GOT3 (cell line): ENCODE measurements at places on chromosomes 11 and 22.

DNA sequence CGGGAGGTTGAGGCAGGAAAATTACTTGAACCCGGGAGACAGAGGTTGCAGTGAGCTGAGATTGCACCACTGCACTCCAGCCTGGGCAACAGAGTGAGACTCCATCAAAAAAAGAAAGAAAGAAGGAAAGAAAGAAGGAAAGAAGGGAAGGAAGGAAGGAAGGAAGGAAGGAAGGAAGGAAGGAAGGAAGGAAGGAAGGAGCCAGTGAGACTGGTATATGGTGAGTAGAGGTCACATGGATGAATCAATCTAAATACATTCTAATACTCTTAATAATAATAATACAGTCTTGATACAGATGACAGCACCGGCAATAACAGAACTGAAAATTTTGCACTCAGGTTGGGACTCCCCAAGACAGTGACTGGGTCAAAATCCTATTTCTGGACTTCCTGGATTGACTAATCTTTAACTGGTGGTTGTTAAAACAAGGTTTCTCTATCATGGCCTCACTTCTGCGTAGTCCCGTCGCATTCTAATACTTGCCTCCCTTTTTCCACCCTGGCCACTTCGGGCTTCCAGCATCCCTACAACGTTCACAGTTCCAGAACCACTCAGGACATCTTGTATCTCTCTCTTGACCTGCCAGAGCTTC lies 53.5 kb upstream of the EIF3M start:
- DNase-seq, result no peak

DNA sequence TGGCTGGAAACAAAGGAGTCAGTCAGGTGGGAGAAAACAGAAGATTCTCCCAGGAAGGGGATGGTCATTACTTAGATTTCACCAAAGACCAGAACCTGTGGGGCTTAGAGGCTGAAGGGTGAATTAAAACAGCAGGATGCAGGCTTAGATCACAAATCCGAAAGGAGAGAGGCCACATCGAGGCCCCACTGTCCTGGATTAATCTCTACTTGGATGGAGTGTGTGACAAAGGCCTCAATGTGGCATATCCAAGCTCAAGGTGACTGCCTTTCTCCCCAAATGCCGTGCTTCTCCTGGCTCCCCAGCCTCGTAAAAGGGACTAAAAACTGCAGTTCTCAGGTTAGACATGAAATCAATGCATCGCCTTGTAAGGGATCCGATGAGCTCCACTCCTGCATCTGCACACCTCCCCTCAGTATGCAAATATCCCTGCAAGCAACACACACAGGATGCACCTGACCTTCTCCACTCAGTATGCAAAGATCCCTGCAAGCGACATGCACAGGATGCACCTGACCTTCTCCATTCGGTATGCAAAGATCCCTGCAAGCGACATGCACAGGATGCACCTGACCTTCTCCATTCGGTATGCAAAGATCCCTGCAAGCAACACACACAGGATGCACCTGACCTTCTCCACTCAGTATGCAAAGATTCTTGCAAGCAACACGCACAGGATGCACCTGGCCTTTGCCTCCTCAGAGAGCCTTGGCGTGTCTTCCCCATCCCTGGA lies 447.4 kb downstream of the BRD1 start:
- no peak for DNase-seq

DNA sequence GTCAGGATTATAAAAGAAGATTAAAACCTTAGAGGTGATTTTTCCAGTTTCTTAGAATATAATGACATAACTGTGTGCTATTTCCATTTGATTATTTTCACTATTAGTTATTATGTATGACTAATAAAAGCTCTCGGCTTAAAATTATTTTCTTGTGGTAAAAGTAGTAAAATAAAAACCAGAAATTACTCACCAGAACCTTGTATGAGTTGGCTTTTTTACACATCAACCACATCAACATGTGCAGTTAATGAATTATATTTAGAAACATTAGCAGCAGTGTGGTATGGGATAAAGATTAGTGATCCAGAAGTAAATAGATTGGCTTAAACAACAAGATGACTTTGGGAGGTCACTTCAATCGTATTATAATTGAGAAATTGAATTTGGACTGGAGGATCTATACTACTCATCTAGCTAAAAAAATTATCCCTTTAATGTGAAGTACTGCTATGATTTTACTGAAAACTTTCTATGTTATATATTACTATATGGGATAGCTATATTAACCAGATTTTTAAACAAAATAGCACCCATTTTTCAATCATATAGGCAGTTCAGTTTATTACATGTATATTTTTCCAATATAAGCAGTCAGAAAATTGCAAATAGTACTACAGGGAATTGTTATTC lies 2.8 kb upstream of the BCO2 start:
- DNase-seq, result no peak

DNA sequence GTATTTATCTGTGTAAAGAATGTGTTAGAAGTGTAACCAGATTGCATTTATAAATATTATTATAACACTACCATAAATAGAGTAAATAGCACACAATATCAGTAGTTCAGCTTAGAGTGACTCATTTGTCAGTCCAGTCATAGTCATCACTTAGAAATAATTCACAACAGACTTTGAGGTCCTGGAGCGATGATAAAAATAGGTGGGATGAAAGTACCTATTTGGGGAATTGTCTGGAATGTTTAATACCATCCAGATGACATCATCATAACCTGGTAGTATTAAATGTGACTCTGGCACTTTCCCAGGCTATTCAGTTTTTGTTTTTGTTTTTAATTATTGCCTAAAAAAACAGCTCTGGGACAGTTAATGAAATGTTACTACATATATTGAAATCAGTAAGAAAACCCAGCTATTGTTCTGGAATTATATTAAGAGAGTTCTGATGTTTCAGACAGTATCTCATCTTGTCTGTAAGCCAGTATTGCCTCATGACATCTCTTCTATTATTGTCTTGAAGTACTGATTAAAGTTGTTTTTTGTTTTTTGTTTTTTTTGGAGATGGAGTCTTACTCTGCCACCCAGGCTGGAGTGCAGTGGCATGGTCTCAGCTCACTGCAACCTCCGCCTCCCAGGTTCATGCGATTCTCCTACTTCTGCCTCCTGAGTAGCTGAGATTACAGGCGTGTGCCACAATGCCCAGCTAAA lies 74.8 kb downstream of the SIK2 start:
- DNase-seq, result no peak

DNA sequence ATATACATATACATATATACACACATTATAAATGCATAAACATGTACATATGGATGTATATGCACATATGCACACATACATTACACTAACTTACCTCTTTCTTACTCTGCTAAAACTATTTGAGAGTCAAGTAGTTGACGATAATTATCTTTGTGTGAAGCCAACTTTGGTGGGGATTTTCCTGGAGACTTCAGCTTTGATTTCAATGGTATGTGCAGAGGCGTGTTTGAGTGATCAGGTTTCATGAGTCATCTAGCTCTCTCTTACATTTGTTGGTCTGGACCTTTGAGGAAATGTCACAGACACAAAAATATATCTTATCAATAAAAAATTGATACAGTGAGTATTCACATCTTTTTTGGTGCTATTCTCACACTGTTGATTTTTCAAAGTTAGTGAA lies 769.1 kb upstream of the LUZP2 start:
- DNase-seq, result no peak

- DNase-seq, result no peak
Observed at GRCh38 chr11:88427719-88428118, 90.2 kb upstream of the CTSC start.

- DNase-seq, result no peak
Observed at GRCh38 chr11:17076517-17077239, 789 bp downstream of the RPS13 start.

- DNase-seq, result no peak
Observed at GRCh38 chr22:27720860-27721259, 80.7 kb downstream of the MN1 start.

DNA sequence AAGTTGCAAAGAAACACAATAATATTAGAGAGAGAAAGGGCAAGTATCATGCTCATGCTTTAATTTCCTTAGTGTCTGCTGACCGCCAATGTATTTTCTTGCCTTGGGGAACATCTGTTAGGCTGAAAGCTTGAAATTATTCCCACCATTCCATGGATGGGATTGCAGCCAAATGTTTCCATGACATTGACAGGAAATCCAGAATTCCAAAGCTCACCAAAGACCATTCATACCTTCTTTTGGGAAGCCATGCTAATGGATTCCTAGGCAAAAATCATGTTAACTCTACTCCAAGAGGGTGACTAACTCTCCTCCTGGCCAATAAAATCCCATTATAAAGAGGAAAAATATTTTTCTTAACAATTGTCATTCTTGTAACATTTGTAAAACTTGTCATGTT lies 661.4 kb upstream of the FAT3 start:
- no peak for DNase-seq
